ENCODE measurements at places on chromosomes 4 and X.

- no peak for DNase-seq
Observed at GRCh38 chr4:101787701-101788316, 2.7 kb upstream of the BANK1 start.

GRCh38 chr4:152665691-152666395, 14.0 kb downstream of the TMEM154 start:
- no peak for DNase-seq

- DNase-seq, result no peak
Observed at GRCh38 chr4:109562457-109563239, 2.6 kb downstream of the MCUB start.

DNA sequence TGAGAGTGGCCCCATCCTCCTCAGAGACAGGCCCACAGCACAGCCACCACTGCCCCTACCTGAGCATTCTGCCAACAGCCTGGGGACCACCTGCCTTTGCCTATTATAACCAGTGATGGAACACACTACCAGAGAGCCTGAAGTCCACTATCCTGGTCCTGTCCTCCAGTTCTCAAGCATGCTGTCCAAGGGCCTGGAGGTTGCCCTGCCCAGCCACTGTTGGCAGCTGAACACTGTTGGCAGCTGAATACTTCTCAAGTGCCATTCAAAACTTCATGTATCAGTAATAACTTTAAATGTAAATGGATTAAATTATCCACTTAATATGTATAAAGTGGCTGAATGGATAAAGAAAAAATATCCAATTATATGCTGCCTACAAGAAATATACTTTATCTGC, 194.3 kb upstream of the JADE1 start:
- no peak for DNase-seq

GRCh38 chr4:81552086-81552485, 80.4 kb upstream of the RASGEF1B start:
- DNase-seq, result no peak

- DNase-seq, result no peak
Observed at GRCh38 chrX:154349359-154349935, 25.0 kb downstream of the FLNA start.

DNA sequence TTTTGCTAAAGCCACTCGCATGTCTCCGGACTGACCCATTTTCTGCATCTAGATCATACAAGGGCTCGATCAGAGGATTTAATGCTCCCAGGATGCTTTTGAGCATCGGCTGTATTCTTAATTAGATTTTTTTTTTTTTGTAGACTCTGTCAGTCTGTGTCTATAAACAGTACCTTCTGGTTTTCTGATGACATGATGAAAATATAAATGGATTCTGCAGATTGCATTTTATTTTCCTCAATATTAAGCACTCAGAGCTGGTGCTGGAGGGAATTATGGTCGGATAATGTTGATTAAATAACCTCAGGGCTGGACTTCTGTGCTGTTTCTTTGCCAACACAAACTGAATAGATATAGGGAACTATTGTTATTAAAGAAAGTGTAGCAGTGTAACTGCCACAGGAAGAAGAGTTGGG, 57.1 kb upstream of the LIMCH1 start:
- no peak for DNase-seq

GRCh38 chrX:153875391-153876111, 10.4 kb downstream of the L1CAM start:
- peak; percentile 5 for DNase-seq

DNA sequence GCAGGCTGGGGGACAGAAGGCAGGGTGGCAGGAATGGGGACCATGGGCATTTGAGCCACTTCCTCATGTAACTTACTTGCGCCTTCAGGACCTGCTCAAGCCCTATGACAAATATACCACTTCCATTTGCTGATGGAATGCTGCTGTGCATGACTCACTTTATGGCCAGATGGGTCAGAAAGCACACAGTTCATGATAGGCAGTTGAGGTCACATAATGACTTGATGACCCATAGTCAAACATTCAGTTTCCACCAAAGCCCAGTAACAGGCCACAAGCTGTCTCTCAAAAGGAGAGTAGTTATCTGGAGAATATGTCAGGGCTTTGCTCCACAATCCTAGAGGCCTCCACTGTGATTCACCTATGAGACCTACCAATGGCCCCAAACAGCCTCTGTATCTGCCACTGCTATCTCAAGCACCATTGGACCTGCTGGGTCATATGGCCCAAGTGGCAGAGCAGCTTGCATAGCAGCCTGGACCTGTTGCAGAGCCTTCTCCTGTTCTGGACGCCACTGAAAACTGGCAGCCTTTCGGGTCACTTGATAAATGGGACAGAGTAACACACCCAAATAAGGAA, 5.3 kb upstream of the PAPSS1 start:
- no peak for DNase-seq

- no peak for DNase-seq
Observed at GRCh38 chr4:82711158-82711785, 87.3 kb downstream of the SCD5 start.

- peak; percentile 73 for DNase-seq
Observed at GRCh38 chrX:141341341-141341740, 99.0 kb upstream of the SPANXC start.

GRCh38 chrX:99172958-99173357, 1237.1 kb downstream of the PCDH19 start:
- DNase-seq, result no peak

GRCh38 chrX:153669174-153669890, 4.3 kb downstream of the PNCK start:
- no peak for DNase-seq

DNA sequence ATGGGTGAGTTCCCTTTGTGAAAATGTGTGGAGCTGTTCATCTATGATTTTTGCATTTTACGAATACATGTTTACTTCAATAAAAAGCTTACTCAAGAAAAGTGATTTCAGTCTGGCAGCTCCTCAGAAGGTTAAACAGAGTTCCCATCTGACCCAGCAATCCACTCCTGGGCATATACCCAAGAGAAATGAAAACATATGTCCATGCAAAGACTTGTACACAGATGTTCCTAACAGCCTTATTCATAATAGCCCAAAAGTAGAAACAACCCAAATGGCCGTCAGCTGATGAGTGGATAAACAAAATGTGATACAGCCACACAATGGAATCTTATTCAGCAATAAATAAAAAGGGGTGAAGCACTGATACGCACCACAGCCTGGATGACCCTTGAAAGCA, 20.8 kb downstream of the CLCN4 start:
- DNase-seq, result no peak

- no peak for DNase-seq
Observed at GRCh38 chr4:40515398-40516293, 114.0 kb downstream of the RBM47 start.

- no peak for DNase-seq
Observed at GRCh38 chr4:97950836-97951235, 192.4 kb downstream of the STPG2 start.

DNA sequence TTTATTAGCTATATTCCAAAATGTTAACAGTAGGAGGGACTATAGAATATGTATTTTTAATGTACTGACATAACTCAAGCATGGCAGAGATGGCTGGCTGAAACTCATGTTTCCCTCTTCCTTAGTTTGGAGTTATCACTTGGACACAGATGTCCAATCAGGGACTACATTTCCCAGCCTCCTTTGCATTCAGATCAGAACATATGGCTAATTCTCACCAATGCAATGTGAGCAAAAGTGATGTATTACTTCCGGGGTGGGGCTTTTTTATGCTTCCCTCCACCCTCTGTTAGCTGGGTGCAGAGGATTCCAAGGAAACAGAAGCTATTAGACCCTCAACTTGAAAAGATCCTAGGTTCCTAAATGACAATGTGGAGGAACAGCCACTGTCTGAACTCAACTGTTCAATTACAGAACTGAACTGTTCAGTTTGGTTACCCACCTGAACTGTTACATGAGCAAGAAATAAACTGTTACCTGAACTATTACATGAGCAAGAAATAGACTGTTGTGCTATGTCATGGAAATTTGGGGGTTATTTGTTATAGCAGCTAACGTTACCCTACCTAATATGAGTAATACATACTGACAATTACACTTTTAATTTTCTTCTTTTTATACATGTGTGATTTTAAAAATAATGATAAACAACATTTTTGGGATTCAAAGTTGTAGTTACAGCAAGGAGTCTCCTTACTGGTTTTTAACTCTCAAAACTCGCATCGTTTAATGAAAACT, 29.6 kb upstream of the ERVMER34-1 start:
- no peak for DNase-seq

GRCh38 chr4:128502818-128503527, 215.4 kb upstream of the PGRMC2 start:
- peak; percentile 14 for DNase-seq

DNA sequence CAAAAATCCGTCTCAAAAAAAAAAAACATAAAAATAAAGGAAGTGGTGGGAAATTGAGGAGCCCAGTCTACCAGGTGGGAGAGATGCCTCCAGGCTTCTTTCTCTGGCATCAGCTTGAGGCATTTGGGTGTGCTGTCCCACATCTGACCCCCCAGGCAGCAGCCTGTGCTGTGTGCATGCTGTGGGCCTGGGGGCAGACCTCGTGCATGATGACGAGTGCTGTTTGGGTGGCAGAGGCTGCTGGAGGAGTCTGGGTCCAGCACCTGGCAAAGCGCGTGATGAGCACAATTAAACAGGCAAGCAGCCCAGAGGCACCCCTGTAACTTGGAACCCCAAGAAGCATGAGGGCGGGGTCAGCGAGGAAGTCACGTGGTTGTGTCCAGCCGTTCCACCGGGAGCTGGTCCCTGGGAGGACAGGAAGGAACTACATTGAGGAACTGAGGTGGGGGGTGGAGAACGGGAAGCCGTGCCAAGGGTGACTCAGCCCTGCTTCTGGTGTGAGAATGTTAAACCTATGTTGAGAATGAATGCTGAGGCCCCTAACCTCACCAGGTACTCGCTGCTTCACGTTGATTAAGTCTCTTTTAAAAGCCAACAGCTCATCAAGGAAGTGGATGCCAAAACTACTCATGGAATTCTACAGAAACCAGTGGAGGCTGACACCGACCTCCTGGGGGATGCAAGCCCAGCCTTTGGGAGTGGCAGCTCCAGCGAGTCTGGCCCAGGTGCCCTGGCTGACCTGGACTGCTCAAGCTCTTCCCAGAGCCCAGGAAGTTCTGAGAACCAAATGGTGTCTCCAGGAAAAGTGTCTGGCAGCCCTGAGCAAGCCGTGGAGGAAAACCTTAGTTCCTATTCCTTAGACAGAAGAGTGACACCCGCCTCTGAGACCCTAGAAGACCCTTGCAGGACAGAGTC, 6.1 kb downstream of the TACC3 start:
- DNase-seq, result peak; percentile 86

DNA sequence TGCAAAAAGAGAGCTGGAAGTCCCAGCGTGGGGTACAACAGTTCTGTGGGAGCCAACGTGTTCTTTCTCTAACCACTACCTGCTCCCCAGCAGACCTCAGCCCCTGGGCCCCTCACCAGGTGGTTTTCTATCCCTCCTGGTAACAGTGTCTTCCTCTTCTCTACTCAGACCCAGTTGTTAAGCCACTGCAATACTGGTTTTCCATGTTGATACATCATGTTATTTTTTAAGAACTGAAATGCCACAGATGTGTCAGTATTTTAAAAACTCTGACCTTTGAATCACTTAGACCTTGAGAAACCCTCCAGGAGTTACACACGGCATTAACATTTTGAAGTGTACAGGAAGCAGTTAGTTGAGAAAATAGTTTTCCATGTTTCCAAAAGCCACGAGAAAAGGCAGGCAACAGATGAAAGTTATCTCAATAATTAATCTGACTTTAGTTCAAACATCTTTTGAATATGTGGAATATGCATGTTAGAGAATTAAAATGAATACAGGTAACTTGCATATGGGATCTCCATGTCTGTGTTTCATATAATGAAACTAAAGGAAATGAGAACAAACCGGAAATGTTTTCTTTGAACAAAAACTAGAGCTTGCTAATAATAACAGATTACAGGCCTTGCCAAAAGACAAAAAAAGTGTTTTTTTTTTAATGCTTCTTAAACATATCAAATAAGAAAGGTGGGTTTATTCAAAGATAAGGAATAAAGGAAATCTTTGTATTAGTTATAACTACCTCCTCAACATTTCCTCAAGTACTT, 108.8 kb downstream of the ZNF827 start:
- no peak for DNase-seq

- DNase-seq, result no peak
Observed at GRCh38 chr4:112076919-112077608, 68.2 kb upstream of the FAM241A start.

- no peak for DNase-seq
Observed at GRCh38 chr4:154231806-154232478, 259.7 kb downstream of the DCHS2 start.

- DNase-seq, result no peak
Observed at GRCh38 chr4:76600447-76600846, 165.4 kb downstream of the SHROOM3 start.

GRCh38 chr4:101175896-101176676, 171.2 kb downstream of the PPP3CA start:
- no peak for DNase-seq

GRCh38 chr4:140252141-140252741, 98.3 kb upstream of the MAML3 start:
- DNase-seq, result no peak

DNA sequence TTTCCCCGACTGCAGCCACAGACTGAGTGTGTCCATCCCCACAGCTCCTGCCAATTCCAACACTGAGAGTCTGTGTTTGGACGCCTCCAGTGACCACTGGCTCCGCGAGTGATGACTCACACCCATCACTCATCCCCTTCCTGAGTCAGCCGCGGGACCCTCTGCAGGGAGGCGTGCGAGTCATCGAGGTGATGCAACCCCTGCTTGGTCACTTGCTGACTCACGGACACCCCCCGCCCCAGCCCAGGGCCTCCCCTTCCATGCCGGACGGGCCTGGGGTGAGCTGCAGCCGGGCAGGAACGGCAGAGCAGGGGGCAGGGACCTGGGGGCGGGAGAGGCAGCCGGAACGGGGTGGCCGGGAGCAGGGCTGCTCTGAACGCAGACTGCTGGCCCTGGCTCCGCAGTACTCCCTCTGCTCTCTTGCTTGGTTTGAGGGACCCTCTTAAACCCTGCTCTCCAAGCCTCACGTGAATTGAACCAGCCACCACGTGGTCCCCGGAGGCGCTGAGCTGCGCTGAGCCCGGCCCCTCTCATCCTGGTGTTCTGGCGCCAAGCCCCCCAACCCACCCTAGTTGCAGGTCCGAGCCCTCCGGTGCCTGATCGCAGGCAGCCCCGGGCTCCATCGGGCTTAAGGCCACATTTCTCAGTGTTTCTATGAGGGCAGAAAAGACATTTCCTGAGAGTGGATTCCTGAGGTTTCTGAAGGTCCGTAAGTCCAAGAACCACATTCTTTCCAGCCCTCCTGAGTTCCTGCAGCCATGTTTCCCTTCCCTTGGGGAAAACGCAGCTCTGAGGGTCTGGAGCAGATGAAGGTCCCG, 32.4 kb downstream of the FGFRL1 start:
- DNase-seq, result peak; percentile 99

- no peak for DNase-seq
Observed at GRCh38 chr4:75584067-75584466, 28.2 kb downstream of the ODAPH start.

DNA sequence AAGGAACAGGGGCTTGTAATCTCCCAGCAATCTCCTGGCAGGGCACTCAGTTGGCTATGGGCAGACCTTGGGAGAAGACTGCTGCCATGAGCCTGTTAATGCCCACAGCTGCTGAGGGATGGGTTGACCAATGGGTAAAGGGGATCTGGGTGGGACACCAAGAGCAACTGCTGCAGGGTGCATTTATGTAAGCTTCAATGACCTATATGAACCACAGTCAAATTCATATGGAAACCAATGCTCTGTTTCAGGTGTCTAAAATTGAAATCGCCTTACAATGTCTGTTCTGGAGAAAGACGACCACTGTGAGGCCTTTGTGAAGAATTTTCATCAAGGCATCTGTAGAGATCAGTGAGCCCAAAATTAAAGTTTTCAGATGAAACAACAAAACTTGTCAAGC, 6.1 kb downstream of the EPGN start:
- no peak for DNase-seq
